ENCODE measurements at places on chromosomes 2 and 18.
A peak's percentile ranks its signal among the peaks of the same experiment; 100 is the strongest.

DNA sequence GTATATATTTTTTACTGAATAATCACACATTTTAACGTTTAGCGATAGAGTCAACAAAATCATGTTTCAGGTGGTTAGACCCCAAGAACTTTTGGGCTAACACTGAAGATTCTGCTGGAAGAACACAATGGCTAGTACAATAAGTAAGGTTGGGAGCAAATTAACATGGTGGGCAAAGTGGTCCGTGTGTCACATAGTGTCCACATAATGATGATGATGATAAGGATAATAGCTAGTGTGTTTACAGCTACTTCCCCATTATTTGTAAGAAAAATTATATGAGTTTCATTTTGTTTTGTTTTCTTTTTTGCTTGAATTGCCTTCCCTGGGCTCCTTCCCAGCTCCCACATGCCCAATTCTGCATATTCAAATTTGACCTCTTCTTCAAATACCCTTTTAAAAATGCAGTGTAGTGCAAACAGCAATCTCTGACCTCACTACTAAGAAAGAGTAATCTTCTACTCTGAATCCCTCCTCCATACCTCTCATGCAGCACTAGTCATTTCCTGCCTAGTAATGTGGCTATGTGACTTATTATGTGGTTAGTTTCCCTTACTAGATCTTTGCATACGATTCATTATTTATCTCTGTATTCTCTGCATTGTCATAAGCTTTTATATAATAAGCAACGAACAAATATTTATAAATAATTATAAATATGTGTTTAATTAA lies 16.9 kb upstream of the VPS54 start:
- DNase-seq = peak; percentile 72

DNA sequence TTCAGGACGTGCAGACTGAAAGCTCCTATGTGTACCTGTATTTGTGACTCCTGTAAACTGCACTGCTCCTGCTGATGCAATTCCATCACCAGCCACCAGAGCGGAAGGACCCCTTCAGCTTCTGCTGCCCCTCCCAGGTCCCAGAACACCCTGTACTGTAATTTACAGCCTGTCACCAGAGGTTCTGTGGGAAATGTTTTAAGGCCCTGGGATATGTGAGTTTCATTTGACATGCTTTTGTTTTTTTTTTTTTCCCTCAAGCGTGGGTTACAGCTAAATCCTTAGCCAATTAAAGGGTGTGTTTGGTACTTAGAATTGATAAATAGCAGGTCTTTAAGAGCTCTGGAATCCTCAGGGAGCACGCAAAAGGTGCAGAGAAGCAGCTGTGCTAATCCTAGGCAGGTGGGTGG lies 79.4 kb downstream of the KCTD1 start:
- no peak for DNase-seq

- no peak for DNase-seq
Measured at GRCh38 chr18:78528411-78529258, 451.0 kb upstream of the SALL3 start.

DNA sequence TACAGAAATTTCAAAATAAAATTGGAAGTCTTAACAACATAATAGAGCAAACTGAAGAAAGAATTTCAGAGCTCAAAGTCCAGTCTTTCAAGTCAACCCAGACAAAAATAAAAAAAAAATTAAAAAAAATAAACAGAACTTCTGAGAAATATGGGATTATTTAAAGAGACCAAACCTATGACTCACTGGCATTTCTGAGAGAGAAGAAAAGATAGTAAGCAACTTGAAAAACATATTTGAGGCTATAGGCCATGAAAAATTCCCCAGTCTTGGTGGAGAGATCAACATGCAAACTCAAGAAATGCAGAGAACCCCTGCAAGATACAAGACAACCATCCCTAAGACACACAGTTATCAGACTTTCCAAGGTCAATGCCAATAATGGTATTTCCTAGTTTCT lies 167.4 kb downstream of the RNF144A start:
- no peak for DNase-seq

GRCh38 chr18:22827216-22827615 lies 105.9 kb upstream of the RBBP8 start:
- DNase-seq = no peak

- no peak for DNase-seq
Measured at GRCh38 chr2:56099963-56100362, 83.8 kb upstream of the CCDC85A start.

DNA sequence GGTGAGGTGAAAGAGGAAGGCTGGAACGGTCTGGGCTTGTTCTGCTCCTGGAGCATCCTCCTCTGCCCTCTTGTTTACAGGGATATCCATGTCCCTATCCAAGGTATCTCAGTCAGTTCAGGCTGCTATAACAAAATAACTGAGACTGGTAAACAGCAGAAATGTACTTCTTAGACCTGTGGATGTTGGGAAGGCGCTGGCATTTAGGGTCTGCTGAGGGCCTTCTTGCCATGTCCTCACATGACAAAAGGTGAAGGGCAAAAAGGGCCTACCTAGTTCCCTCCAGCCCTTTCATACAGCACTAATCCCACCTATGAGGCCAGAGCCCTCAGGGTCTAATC lies 65.6 kb downstream of the INPP4A start:
- DNase-seq = no peak

DNA sequence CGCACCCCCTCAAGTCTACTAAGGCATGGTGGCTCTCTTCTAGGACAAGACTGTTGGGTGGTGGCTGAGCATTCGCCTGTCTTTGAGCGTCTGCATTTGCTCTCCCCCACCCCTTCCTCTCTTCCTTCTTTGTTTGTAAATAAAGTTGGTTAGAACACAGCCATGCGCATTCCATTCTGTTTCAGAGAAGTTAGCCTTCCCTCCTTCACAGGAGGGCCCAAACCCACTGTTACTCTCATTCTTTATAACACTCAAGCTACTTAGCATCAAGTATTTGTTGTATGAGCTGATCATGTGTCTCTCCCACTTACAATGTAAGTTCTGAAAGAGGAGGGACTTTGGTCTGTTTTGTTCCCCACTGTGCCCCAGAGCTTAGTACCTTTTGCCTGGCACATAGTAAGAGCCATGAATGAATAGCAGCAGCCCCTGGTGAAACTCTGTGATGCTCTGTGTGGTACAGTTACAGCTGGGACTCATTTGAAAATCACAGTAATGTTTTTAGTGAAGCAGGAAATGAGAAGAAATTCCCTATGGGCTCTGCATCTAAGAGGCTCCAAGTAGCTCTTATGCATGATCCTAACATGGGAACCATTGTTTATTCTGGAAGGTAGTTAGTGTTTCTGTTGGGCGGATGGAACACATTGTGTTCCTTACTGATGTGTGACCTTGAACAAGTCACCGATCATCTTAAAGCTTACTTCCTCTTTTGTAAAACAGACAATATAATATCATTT lies 7.7 kb downstream of the MGAT5 start:
- DNase-seq = no peak

DNA sequence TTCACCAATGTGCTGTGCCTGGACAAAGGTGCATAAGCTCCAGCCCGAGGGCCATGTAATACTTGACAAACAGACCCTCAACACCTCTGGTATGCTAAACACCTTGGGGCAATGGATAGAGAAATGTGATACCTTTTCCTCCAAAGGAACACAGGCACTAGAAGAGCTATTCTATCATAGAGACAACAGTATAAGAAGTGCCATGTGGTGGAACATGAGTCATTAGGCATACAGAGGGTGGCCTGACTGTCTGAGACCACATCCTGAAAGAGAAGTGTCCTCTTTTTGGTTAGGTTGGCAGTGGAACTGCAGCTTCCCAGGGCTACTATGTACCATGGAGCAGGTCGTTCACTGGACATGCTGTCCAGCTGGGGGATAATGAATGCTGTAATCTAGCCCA lies 153.9 kb downstream of the INSIG2 start:
- no peak for DNase-seq

DNA sequence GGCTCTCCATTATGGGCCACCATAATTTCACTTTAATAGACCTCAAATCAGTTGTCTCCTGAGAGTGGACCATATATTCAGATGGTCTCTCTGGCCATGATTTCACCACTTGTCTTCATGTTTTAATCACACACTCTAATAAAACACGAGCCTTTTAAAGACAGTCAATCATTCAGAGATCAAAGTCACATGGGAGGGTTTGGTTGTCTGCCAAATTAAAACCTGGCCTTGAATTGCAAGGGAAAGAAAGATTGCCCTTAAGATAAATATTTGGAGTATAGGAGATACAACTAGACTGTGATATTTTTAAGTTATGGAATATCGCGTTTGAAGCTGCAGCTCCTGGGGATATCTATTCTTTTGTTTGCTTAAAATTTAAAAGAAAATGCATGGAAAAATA lies 377.8 kb upstream of the DDX18 start:
- DNase-seq = no peak

GRCh38 chr2:10794876-10795275 lies 17.7 kb downstream of the PDIA6 start:
- DNase-seq = no peak

GRCh38 chr2:220394433-220394832 lies 767.0 kb downstream of the SLC4A3 start:
- no peak for DNase-seq

GRCh38 chr2:204591225-204591624 lies 46.0 kb downstream of the PARD3B start:
- no peak for DNase-seq

GRCh38 chr18:22935431-22935830 lies 2.3 kb downstream of the RBBP8 start:
- DNase-seq = no peak

DNA sequence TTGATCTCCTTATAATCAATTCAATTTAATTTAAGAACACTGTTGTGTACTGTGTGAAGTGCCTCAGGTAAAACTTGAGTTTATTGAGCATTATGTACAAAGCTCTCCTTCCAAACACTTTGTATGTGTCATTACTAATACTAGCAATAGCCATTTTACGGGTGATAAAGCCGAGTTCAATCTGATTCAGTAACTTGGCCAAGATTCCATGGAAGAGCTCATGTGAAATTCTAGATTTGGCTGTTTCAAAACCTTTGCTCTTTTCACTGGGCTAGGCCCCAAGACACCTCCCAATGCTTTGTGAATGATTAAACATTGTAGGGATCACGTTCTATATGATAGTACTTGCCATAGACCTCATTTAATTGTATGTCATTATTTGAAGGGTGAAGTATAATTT lies 8.9 kb upstream of the NFE2L2 start:
- DNase-seq = no peak

DNA sequence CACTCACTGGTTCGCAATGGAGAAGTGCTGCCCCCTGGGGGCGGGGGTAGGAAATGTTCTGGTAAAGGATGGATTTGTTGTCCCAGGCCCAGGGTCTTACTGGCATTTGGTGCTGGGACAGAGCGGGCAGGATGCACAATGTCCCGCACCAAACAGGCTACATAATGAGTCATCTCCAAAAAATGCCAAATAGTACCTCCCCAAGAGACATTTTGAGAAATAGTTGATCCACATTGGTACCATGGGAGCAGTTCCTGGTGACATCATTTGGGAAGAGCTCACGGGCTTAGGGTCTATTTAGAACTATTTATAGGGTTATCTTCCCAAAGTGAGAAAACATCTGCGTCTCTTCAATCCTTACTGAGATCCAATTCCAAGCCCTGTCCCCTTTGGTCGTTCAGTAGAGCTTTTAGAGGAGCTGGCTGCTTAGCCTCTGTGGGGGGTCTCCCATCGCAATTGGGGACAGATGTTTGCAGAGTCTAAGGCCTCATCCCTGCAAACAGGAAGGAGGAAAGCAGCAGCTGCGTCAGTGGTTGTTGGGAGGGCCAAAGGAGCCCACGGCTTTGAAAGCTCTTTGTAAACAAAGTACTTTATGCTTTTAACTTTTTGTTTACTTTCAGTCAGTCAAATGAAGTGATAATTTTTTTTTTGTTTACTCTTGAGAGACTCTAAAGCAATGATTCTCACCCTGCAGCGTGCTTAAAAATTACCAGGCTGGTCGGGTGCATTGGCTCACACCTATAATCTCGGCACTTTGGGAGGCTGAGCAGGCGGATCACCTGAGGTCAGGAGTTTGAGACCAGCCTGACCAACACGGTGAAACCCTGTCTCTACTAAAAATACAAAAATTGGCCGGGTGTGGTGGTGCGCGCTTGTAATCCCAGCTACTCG lies 49.3 kb downstream of the GREB1 start:
- peak; percentile 46 for DNase-seq

- DNase-seq = no peak
Measured at GRCh38 chr2:23503097-23503496, 118.1 kb downstream of the KLHL29 start.

All from CD4-positive, alpha-beta T cell treated with Interleukin-17A for 1 hour (primary cell).